NCI-H226 (cell line): ENCODE measurements at places on chromosomes 3 and 15.
A peak's percentile ranks its signal among the peaks of the same experiment; 100 is the strongest.

GRCh38 chr3:152574461-152575079 lies 260.4 kb upstream of the P2RY1 start:
- DNase-seq: peak; percentile 23

DNA sequence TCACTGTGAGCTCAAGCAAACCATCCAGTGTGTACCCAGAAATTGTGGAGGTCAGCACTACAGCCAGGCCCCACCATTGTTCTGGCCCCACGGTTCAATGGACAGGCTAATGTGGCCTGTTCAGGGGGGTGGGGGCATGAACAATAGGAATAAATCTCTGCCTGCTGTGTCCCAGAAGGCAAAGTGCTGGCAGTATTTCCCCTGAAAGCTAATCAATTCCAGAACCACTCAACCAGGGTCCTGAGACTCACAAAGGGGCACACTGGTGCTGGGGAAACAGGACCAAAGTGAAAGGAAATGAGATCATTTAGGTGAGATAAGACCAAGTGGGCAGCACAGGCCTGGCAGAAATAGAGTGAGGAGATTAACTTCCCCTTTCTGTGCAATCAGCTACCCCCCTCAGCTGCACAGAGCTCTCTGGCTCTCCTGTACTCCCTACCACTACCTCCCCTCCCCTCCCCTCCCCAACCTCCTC lies 11.5 kb downstream of the CRYGS start:
- no peak for DNase-seq

GRCh38 chr3:61617041-61617440 lies 55.7 kb downstream of the PTPRG start:
- no peak for DNase-seq

GRCh38 chr15:101441696-101442095 lies 47.8 kb downstream of the PCSK6 start:
- DNase-seq: no peak

- no peak for DNase-seq
These were observed 24.0 kb upstream of the SPTSSB start for GRCh38 chr3:161395115-161396012.

- DNase-seq: peak; percentile 47
These were observed 330.3 kb downstream of the SHQ1 start for GRCh38 chr3:72517921-72518424.

DNA sequence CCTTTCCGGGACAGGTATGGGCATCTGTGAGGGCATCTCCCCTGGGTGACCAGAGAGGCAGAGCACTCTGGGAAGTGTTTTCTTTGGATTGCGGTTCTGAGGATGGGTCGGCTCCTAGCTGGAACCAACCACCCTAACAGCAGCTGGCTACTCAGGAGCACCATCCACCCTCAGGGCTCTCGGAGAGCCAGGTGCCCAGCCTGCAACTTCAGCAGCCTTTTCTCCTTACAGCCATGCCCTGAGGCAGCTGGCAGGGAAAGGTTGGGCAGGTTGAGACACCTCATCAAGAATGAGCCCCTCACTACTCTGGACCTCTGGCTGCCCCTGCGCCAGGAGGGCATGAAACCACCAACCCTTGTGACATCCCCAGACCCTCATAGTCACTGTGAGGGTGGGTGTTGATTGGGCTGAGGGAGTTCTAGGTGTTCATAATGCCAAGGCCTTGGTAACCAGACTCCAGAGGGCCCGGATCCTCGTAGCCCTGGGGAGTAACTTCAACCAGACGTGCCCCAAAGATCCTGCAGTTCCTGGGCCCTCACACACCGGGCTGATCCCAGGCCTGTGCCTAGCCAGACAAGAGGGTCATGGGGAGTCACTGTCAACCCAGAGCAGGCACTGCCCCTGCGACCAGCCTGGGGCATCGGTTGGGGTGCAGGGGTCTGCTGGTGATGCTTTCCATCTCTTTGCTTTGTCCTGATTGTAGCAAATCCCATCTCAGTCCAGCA lies 114.4 kb upstream of the ABHD17C start:
- DNase-seq: no peak

- DNase-seq: no peak
These were observed 394.1 kb upstream of the TBL1XR1 start for GRCh38 chr3:177591379-177591778.

DNA sequence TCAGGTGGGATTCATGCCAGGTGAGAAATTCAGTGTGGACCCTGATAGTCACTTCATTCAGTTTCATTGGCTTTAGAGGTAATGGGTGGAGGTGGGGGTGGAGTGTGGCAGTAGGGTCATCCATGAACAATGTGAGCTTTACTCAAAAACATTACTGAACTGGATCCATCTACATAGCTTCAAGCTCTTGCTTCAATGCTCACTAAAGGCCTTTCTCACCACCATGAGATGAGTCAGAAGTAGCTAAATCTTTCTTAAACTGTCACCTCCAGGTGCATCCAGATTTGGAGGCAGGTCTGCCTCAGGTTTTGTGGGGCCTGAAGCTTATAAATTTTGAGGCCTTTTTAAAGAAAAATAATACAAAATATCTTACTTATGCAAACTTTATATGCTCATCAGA lies 363.6 kb downstream of the CHST2 start:
- DNase-seq: no peak

DNA sequence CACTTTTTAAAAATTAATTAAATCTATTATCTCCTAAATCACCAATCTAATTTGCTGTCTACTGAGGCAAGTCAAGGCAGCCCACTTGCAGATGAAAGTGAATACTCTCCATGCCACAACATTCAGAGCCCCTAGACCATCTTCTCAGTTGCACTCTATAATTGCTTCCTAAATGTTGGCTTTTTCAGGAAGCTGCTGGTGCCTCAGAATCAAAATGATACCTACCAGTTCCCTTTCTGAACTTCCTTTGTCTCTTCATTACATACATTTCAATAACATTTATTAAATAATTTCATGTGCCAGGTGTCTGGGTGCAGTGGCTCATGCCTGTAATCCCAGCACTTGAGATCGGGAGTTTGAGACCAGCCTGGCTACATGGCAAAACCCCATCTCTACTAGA lies 124.1 kb downstream of the SERPINI1 start:
- no peak for DNase-seq

- DNase-seq: peak; percentile 89
These were observed 201.7 kb downstream of the GAP43 start for GRCh38 chr3:115825046-115825445.

DNA sequence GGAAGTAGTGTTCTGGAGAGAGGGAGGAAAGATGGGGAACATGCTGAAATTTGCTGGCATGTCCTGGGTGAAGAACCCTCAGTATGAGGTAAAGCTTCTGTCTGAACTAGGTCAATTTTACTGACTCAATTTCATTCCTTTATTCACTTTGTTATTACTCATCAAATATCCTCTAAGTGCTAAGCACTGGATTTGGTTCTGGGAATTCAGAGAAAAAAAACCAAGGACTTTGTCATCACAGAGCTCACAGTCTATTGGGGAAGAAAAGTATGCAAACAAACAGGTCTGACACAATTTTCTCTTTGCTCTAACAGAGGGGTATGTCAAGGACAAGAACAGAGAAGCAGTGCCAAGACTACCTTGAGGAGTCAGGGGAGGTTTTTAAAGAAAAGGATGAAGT lies 68.0 kb downstream of the TFG start:
- DNase-seq: peak; percentile 50
